Mesenteric fat pad (tissue), 1 donor: ENCODE measurements at places on chromosomes 13 and 19. TPM values are rescaled to one million over a fixed set of nuclear protein-coding genes. Genes with fewer than 3 reads are reported as not detected.

KEAP1 gene
- 71.9 TPM for total RNA-seq

NPAS1 gene
- total RNA-seq, result not detected

MCF2L gene
- 97.6 TPM for total RNA-seq

F7 gene
- total RNA-seq, result 0.35 TPM

ZNF283 gene
- total RNA-seq, result 8.2 TPM

RNF225 gene
- not detected for total RNA-seq

MICOS13 gene
- total RNA-seq, result 75.4 TPM

FGF21 gene
- total RNA-seq, result not detected

VSTM1 gene
- not detected for total RNA-seq
